Activated T-helper 17 cell treated with anti-CD3 and anti-CD28 coated beads, Interleukin-2, amount 50 U/mL, for 72 hours (primary cell): ENCODE measurements at places on chromosomes 3 and 15.
A peak's percentile ranks its signal among the peaks of the same experiment; 100 is the strongest.

- no peak for ATAC-seq
These were observed 70.4 kb downstream of the SSUH2 start for GRCh38 chr3:8574040-8574669.

GRCh38 chr3:11914041-11914440 lies 67.4 kb upstream of the TAMM41 start:
- ATAC-seq = no peak

DNA sequence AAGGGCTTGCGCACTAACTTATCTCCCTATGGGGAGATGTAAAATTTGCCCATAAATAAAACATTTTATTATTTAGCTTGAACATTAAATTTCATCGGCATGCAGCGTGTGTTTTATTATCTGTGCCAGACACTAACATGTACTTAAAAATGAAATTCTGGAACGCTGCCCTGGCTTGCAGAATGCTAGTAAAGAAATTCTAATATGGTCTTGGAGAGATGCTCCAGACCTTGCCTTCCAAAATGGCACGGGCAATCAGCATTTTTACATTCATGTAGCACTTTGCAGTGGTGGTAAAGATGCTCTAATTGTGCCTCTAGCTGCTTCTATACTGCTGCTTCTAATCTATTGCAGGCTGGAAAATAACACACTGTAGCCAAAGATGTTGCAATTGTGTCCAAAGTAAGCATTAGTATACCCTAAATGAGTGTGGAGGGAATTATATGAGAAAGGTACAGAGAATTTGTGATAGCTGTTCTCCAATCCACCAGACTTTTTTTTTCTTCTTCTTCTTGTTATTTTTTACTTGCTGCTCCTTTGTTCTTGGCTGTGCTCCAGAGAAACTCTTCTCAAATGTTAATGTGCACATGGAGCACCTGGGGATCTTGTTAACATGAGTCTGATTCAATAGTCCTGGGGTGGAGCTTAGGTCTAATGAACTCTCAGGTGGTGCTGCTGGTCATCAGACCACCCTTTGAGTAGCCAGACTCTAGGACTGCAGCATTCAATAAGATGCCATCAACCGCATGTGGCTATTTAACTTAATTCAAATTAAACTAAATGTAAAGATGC lies 47.3 kb downstream of the CRABP1 start:
- ATAC-seq = no peak

GRCh38 chr3:195187609-195188425 lies 83.1 kb downstream of the XXYLT1 start:
- no peak for ATAC-seq

DNA sequence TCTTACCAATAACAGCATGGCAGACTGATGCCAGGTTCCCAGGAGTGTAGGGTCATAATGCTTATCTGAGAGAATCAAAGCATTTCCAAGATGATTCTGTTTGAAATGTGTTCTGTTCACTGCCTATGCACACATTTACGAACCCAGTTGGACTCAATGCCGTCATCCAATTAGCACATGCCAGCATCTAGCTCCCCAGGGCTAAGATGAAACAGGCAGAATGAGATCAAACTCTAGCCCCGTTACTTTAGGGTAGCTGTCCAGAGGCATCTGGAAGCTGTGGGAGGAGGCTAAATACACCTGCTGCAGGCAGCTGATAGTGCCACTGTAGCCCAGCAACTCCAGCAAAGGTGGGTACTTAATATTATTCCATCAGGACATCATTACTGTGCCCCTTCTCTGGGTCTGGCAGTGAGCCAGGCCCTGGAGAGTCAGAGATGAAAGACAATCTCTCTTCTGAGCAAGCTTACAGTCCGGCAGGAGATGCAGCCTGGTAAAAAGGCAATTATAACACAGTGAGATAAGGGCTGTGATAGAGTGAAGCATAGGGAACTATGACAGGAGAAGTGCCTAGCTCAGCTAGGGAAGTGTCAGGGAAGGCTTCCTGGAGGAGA lies 156.4 kb upstream of the PPP2R3A start:
- no peak for ATAC-seq

DNA sequence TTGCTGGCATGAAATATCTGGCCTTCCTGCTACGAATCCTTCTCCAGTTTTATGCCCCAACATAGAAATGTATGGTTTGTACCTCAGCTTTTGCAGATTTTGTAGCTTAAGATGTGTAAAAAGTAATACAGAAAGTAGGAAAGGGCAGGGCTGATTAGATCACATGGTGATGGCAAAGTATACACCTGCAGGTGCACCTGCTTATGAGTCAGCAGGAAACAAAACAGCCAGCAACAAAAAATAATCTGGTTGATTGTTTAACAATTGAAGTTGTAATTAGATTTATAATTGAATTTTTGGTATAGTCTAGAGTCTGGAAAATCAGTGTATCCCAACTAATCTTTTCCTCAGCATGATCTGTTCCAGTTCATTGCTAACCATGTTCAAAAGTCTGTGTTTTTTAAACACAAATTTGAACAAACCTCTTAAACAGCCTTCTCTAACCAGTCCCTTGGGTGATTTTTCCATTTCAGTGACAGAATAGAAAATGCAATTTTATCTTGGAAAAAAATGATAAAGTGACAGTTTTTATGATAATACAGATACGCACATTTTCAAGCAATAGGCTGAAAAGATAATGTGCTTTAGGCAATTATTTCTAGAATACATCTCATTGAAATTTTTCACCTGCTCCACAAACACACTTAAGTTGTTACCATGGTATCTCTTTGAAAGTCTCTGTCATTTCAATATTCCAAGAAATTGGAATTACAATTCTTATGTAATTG lies 477.4 kb downstream of the NAALADL2 start:
- ATAC-seq = no peak

DNA sequence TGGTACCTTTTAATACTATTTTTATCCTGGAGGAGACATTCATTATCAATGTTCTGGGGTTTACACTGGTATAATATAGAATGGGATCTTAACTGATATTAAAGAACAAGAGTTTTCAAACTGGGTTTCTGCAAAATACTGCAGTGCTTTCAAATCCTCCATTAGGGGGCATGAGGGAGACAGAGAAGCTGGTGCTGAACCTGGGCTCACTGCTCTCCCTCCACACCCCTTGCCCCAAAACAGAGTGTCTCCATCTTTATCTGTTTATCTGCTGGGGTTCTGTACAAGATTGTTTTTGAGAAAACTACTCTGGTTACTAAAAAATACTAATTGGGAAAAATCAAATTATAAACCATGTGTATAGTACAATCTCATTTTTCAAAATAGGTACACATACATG lies 41.7 kb downstream of the CADPS start:
- ATAC-seq = no peak

GRCh38 chr3:139357899-139358298 lies 14.1 kb downstream of the MRPS22 start:
- peak; percentile 98 for ATAC-seq

DNA sequence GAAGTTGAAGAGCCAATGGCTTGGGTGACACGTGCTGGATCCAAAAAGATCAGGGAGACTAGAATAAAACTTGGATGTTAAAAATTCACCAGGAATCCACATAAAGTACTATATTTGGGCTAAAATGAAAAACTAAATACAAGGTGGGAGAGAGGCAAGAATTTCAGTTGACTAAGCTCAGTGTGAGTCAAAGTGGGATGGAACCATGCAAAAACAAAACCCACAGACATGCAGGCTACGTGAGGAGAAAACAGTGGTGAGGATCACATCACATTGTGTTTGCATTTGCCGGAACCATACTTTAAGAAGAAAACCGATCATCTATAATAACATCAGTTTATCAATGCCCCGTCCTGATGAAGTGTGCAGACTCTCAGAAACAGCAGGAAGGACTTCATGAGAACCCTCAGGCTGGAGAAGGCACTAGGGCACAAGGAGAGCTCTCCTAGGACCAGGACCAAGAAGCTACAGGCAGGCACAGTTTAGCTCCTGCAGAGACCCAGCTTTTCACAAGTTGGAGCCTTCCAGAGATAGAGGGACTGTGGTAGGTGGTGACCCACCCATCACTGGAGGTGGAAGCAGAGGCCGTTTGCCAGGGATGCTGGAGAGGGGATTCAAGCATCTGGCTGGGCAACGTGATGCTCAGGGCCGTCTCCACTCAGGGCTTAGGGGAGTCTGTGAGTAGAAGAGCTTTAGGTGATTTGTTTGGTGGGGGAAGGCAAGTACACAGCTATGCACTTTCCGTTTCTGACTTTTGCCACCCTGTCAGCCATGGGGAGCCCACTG lies 29.0 kb upstream of the NR2E3 start:
- ATAC-seq = peak; percentile 92

DNA sequence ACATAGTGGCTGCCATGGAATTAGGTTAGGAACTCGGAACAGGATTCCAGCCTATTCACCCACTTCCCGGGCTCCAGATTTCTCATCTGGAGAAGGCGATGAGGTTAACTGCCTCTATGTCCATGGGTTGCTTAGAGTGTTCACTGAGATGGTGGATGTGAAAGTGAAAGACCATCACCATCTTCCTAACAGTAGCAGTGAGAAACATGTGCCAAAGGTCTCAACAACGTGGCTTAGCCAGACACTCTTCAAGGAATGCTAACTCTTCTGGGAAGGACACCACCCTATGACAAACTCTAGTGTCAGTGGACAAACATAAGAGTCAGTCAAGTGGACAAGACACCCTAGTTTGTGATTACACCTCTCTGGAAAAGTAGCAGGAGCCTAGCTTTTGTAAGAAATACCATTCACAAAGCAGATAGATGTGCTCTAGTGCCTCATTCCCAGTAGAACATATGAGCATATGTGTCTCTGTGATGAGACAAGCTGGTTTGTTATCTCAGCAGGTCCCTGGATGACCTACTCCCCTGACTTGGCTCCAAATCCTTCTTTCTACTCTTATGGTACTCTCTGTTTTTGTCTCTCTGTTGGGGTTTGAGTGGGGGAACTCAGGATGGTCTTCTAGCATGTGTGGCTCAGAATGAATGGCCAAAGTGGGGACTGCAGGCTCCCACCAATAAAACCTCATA lies 210.2 kb upstream of the WNT5A start:
- no peak for ATAC-seq

GRCh38 chr15:57861034-57861638 lies 154.6 kb downstream of the POLR2M start:
- peak; percentile 26 for ATAC-seq
